ENCODE measurements at places on chromosomes 2 and 18.

DNA sequence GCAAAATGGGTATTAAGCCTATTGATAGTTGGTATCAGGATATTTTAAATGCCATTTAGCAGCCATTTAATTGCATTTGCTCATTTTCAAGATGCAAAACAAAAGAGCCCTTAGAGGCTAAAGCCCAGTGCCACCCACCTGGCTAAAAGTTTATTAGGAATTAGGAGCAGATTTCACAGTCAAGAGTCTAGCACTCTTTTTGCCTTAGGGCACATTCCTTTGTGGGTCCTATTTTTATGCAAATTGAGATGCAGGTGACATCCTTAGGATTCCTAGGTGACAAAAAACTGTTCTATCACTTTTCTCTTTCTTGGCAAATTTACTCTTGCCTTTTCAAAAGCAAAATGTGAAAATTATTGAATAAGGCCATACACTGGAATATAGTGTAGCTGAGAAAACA, 42.0 kb downstream of the CTNNA2 start:
- no peak for DNase-seq

DNA sequence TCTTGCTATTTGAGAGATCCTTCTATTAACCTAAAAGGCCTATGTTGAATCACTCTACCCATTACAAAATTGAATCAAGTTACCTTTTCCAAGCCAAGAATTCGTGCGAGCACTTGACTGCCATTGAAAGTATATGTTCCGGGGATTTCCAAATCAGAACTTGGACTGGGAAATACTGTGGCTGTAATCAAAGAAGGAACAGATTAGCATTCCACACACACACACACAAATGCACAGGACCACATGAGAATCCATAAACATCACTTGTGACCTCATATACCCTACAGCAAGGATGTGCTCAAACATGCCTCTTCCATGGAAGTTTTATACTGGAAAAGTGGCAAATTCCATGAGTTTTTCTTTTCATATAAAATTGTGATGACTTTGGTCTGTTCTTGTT, 86.0 kb downstream of the ABCA12 start:
- DNase-seq: peak; percentile 35

GRCh38 chr2:21841341-21841740, 717.6 kb downstream of the TDRD15 start:
- no peak for DNase-seq

DNA sequence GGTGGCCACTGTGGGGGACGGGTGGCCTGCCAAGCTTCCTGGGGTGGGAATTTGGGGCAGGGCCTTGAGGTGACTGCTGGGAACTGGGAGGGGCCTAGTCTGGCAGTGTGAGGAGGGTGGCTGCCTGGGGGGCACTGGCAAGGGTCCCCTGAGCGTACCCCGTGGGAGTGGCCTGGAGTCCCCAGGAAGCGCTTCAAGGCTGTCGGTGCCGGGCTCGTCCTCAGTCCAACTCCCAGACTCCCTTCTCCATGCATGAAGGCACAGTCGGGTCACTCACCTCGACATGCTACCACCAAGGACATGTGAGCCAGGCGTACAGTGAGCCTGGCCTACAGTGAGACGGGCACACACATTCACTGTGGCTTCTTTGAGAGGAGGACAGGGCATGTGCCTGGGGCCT, 105.3 kb downstream of the SMIM21 start:
- DNase-seq: no peak

- peak; percentile 67 for DNase-seq
Observed at GRCh38 chr2:180359522-180360282, 352.6 kb upstream of the CWC22 start.

DNA sequence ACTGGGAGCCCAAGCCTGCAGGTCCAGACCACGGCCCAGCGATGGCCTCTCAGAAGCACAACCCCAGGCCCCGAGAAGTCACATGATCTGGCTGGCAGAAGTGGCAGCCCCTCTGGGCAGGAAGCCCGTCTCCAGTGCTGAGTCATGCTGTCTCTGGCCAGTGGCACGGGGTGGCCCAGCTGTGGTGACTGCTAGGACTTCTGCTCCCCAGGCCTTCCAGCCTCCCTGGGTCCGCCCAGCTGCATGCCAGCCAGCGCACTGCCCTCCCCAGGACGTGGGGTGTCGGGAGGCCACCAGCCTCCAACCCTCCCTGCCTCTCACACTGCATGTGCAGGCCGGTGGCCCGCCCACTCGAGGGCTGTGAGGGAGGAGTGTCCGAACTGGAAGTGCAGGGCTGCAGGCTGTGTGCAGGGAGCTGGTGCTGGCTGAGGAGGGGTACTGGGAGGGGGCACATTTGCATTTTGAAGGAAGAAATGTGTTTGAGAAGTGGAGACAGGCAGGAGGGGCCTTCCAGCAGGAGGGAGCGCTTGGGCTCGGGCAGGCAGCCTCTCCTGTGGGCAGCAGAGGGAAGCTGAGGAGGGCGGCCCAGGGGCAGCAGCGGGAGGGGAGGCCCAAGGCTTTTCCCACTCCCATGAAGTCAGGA, 17.0 kb upstream of the HPCAL1 start:
- peak; percentile 80 for DNase-seq

DNA sequence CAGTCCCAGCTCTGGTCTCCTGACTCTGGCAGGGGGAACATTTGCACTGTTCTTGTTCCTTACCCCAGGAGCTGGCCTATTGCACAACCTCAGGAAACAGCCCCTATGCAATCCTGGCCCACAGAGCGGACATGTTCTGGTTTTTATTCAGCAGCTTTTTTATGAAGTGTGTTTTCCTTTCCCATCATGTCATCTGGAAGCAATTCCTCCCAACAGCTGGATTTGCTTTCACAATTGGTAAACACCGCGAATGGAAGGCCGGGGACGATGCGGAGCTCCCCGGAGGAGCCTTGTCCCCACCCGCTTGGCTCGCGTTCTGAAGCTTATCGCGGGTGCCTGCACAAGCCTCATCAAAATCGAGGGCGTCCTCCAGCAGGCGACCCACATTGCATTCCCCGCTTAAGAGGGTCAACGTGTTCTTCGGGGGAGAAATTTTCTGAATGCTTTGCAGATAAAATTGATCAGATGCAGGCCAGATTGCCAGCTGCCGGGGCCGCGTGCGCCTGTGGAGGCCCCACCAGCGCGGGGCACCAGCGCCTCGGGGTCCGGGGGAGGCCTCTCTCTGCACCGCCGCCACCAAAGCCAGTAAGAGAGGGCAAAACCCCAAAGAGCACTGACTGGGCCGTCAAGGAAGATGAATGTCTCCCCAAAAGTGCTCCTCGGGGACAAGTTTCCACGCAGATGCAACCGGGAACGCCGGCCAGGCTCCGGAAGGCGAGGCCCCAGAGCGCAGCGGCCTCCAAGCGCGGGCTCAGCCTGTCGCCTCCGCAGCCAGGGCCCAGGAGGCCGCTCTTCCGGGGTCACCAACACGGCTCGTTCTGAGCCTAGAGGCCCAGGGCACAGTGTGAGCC, 60.3 kb upstream of the SP3 start:
- DNase-seq: peak; percentile 96

DNA sequence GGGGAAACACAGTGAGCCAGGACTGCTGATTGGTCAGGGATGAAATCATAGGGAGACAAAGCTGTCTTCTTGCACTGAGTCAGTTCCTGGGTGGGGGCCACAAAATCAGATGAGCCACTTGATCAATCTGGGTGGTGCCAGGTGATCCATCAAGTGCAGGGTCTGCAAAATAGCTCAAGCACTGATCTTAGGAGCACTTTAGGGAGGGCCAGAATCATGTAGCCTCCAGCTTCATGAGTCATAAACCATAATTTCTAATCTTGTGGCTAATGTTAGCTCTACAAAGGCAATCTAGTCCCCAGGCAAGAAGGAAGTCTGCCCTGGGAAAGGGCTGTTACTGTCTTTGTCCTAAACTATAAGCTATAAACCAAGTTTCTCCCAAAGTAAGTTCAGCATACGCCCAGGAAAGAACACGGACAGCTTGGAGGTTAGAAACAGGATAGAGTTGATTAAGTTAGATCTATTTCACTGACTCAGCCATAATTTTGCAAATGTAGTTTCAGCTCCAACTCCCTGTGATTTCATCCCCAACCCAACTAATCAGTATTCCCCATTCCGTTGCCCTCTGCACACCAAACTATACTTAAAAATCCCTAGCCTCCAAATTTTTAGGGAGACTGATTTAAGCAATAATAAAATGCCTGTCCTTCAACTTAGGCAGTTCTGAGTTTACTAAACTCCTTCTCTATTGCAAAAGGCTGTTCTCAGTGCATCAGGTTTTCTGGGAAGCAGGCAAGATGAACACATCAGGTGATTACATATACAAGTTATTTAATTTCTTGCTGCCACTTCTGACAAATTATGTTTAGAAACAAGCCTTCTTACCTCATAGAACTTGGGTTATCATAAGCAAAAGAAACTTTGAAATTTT, 226.9 kb upstream of the SPOPL start:
- no peak for DNase-seq

DNA sequence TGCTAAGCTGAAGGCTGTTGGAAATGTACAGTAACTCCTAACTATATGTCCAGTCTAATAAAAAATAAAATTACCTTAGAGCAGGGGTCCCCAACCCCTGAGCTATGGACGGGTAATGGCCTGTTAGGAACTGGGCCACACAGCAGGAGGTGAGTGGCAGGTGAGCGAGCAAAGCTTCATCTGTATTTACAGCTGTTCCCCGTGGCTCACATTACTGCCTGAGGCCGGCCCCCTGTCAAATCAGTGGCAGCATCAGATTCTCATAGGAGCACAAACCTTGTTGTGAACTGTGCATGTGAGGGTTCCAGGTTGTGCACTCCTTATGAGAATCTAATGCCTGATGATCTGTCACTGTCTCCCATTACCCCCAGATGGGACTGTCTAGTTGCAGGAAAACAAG, 73.1 kb upstream of the CXCR4 start:
- no peak for DNase-seq

GRCh38 chr2:190859347-190860297, 21.0 kb upstream of the GLS start:
- peak; percentile 31 for DNase-seq

DNA sequence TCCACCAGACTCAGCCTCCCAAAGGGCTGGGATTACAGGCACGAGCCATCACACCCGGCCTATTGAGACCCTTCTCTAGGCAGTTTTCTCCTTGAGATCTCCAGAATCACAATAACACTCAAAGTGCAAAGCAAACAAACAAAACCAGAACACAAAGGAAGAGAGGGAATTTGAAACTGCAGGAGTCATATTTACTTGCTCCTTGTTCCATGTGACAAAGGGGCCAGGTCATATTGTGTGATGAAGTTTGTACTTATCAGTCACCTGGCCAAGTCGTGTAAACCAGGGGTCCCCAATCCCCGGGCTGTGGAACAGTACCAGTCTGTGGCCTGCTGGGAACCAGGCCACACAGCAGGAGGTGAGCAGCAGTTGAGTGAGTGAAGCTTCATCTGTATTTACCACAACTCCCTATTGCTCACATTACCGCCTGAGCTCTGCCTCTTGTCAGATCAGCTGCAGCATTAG, 26.5 kb downstream of the SCYGR8 start:
- DNase-seq: no peak

GRCh38 chr2:10717628-10718027, 3.8 kb upstream of the ATP6V1C2 start:
- DNase-seq: peak; percentile 13

Measured in tongue (tissue), 3 donors.